ENCODE measurements at places on chromosomes 1 and 21.

DNA sequence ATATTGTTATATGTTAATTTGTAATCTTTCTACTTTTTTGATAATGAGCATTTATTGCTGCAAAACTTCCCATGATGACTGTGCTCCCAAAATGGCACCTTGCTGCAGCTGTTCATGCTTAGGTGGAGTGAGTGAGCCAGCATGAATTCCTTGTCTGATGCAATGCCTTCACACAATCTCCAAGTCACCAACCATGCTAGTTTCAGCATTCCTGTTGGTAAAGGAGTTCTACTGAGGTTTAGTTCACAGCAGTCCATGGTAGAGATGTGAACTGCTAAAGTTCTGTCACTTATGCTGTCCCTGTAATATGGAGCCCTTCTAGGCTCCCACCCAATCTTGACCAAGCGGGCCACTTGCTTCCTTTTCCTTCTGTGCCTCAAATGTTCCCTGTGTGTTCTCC, 26.2 kb upstream of the PRKACB start:
- no peak for DNase-seq

GRCh38 chr1:5827516-5827915, 164.7 kb downstream of the NPHP4 start:
- no peak for DNase-seq

DNA sequence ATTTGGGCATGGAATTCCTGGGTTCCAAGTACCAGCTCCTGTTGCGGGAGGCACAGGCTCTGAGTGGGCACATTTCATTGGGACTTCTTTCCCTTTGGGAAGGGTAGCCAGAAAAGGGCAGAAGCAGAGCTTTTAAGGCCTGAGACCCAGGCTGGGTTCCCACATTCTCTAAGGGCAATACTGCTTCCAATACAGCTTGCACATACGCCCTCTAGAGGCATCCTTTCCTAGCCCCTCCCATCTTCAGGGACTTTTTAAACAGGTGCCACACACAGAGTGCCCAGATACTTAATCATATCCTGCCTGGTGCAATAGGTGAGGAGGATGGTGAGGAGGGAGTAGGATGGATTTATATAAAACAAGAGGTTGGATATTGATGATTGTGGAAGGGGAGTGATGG, 5.7 kb downstream of the GPR88 start:
- DNase-seq, result no peak

DNA sequence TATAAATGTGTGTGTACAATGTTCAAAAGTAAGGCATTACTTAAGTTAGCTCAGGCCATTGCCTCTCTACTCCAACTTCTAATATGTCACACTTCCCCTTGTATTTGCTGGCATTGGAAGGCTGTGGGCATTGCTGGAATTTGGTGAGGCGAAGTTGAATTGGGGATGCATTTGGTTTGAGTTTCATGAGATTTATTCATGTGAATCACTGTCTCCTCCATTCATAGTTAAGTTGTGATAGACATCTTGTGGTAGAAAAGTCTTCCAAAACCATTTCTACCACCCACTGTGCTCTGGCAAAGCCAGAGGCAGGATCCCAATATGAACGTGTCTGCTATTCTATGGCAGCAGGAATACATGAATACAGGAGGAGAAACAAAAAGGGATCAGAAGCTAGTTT, 397.8 kb upstream of the USP24 start:
- DNase-seq, result no peak

GRCh38 chr1:245242989-245243388, 88.2 kb downstream of the KIF26B start:
- DNase-seq, result no peak

- no peak for DNase-seq
Observed at GRCh38 chr1:159079525-159079924, 3.0 kb upstream of the AIM2 start.

DNA sequence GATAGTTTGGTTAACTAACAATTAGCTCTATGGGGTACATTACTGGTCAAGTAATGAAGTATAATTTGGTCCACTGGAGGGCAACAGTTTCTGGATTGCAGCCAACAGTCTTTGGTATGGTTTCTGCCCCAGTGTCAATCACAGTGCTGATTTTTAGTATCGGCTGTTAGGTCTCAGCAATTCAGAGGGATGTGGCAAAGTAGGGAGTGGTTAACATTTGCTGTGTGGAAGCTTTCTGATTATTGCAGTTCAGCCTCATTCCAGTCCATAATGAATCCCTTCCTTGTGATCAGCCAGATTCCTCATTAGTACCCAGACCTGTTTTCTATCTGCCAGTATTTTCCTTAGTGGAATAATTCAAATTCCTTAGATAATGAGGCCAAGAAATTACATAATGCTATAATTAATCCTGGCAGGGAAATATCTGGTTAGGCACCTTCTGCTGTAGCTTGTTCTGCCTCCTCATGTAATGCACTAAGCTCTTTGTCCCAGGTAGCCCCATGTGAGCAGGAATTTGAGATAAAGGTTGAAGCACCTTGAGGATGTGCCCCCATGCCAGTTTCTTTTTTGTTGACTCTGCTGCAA, 14.0 kb downstream of the F3 start:
- no peak for DNase-seq

- no peak for DNase-seq
Observed at GRCh38 chr1:187971851-187972250, 1143.1 kb downstream of the PLA2G4A start.

- DNase-seq, result no peak
Observed at GRCh38 chr1:89855413-89856123, 34.7 kb downstream of the LRRC8D start.

- DNase-seq, result no peak
Observed at GRCh38 chr1:236904892-236905741, 99.1 kb downstream of the MT1HL1 start.

DNA sequence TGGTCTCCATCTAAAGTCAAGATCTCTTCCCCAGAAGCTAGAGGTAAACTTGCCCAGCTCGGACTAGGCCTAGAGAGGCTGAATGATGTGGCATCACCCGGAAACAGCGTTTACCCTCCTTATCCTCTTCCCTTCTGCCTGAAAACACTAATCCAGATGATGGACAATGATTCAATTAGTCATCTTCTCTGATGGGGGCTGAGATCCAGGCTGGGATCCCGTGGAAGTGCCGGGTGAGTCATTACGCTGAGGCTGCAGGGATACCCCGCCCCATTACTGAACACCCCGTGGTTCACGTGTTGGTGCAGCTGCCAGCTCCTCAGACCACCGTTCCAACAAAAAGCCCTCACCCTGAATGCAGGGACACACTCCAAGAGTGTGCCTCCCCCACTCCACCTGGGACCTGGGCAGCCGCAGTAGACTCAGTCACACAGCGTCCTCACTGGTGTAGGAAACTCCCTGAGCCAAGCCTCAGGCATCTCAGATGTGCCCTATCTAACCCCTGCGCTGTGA, 2.0 kb downstream of the S100A6 start:
- peak; percentile 47 for DNase-seq

DNA sequence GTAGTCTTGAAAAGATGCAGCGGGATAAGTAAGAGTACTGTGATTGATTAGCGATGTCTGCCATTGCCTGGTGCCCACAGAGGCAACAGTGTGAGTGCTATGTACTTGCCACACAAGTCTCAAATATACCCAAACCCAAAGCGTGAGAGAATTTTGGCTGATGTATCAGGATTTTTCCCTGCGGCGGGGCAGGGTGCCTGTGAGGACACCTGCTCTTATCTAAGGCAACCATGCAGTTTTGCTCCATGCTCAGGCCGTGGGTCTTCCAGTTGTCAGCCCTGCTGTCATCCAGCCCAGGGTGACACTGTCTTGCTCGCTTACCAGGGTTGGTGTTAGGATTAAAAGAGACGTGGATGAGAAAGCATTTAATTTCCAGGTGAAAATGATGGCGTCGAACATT, 202.7 kb downstream of the PTPRU start:
- no peak for DNase-seq

DNA sequence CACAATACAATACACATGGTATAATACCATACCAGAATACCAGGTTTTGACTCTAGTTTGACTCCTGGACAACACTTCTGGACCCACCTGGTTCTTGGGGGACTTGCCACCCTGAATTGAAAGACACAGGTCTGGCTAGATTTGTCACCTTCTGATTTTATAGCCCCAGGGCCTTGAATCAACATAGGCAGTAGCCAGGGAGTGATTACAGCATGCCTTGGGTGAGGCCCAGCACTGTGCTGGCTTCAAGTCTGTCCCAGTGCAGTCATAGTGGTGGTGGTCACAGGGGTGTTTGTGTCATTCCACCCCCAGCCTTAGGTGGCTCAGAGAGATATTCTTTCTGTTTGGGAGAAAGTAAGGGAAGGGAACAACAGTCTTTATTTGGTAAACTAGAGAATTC, 23.3 kb upstream of the SNX7 start:
- DNase-seq, result no peak

DNA sequence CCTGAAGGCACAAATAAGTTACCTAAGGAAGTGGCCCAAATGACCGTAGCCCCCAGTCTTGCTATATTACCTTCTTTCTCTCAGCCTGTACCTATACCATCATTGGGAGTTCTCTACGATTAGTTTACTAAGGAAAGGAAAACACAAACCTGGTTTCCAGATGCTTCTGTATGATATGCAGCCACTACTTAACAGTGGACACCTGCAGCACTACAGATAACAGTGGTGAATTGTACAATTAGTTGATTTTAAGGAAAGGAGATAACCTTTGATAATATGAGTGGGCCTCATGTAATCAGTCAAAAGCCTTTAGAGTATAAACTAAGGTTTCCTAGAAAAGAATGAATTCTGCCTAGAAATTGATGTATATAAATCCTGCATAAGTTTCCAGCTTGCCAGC, 1157.4 kb downstream of the KCNT2 start:
- no peak for DNase-seq

GRCh38 chr1:54112705-54113368, 40.0 kb downstream of the CDCP2 start:
- DNase-seq, result no peak

DNA sequence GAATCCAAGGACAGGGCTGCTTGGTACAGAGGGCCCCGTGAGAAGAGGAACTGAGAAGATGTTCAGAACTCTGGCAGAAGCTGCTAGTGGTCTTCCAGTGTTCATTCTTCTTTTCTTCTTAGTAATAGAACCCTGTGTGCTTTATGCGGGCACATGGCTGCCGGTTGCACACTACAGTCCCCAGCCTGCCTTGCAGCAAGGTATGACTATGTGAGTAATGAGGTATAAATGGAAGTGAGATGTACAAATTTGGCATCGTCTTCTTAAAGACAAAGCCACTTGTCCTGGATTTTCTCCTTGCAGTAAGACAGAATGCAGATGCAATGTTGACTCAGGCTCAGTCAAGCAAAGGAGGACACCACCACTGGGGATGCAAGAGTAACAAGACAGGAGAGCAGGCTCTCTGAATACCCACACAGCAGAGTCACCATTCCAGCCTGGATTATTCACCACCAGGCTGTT, 15.0 kb upstream of the ATP1B1 start:
- no peak for DNase-seq

DNA sequence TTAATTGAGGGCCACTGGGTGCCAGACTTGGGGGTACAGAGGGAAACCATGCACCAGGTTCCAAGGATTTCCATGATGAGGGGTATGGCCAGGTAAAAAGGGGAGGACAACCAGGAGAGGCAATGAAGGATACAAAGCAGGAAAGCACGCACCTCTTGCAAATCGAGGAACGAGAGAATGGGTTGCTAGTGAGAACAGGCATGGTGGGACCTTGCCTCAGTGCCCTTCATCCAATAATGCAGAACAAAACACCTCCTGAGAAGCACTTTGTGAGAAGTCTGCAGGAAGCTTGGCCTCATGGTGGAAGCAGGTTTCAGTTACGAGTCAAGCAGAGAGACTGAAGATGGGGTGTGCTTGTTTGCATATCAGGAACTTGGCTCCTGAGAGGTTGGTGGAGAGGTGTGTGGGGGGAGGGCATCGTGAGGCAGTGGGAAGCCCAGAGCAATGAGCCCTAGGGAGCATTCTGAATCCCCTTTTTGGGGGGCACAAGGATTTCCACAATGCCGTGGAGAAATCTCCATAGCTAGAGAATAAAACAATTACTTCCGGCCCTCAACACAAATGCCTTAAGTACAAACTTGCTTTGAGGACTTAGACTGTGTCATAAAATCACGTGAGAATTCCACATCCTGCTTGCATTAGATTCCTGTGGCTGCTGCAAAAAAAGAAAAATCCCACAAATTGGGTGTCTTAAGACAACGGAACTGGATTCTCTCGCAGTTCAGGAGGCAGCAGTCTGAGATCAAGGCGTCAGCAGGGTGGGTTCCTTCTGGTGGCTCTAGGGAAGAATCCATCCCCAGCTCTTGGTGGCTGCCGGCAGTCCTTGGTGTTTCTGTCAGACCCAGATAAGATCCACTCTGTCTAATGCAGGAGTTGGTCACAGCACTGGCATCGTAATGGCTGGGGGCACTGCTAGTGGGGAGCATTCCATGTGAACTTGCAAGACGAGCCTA, 54.9 kb upstream of the BACE2 start:
- peak; percentile 5 for DNase-seq

DNA sequence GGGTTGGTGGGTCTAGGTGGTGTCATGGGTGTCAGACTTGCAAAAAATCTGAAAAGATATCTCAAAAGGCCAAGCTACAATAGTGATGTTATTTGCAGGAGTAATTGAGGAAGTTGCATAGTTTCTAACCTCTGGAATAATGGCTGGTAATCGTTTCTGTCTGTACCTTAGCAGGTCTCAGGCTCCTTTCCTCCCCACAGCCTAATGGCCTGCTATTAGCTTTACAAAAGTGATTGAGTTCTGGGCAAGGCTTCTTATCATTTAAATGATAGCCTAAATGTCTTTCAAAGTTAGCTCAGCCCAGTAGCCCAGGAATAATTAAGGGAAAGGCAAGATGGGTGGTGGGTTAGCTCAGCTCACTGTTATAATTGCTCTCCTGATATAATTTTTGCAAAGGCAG, 37.7 kb upstream of the IGSF5 start:
- no peak for DNase-seq

GRCh38 chr1:212567638-212568037, 40.9 kb upstream of the ATF3 start:
- no peak for DNase-seq

- no peak for DNase-seq
Observed at GRCh38 chr1:193831465-193831864, 645.1 kb upstream of the B3GALT2 start.

DNA sequence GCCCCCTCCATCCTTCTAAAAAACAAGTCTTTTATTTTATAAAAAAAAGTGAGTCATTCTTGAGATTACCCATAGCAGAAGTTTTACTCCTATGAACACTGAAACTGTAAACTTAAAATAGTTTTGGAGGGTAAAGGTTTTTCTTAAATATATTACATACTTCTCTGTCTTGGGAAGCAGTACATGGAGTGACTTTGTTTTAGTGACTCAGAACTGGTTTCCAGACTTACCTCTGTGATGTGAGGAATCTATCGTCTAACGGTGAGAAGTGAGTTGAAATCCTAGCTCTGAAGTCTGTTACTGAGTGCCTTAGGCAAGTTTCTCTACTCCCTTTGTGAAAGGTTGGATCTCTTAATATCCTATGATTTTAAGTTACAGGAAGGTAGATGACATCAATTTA, 176.3 kb upstream of the POU3F1 start:
- no peak for DNase-seq

GRCh38 chr21:35020436-35020835, 28.7 kb downstream of the RUNX1 start:
- no peak for DNase-seq

GRCh38 chr1:59104191-59104760, 192.6 kb upstream of the FGGY start:
- DNase-seq, result no peak

Measured in glomerular endothelial cell (primary cell).